Muscle of leg (tissue), 16 donors: ENCODE measurements at places on chromosomes 16 and 17.

- peak; percentile 70 for DNase-seq
These were observed 12.1 kb downstream of the CD300A start for GRCh38 chr17:74478420-74479100.

DNA sequence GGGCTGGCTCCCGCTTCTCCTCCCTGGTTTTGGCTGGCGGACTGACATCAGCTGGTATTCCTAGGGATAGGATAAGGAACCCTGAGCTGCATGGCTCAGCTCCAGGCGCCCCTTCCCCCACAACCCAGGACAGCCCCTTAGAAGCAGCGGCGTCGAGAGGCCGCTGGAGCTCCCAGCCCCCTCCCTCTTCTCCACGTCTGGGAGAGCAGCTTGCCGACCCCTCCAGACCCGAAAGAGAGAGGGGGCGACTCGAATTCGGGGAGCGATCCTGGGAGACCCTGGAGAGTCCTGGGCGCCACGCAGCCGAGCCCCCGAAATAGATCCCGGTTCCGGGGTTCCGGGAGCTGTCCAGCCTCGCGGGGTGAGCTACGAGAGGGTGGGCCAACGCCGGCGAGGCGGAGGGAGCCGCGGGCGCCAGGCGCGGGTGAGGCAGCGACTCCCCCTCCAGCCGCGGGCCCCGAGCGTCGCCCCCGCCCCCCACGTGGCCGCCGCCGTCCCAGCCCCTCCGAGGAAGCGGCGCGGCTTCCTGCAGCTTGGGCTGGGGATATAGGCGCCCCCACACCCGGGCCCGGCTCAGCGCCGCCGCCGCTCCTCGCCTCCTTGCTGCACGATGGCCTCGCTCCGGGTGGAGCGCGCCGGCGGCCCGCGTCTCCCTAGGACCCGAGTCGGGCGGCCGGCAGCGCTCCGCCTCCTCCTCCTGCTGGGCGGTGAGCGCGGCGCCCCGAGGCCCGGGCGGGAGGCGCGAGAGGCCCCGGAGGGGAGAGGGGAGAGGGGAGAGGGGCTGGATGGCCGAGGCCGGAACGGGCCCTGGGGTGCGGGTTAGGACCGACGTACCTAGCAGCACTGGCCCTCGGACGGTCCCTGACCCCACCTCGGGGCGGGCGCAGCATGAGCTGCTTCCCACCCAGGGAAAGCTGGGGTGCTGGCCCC, at the start of gene RAMP2:
TSS of gene RAMP2 (plus strand) at position 576 of the 930 bp plus-strand sequence. CDS start at position 611, 35 bp downstream.
- DNase-seq: peak; percentile 60

DNA sequence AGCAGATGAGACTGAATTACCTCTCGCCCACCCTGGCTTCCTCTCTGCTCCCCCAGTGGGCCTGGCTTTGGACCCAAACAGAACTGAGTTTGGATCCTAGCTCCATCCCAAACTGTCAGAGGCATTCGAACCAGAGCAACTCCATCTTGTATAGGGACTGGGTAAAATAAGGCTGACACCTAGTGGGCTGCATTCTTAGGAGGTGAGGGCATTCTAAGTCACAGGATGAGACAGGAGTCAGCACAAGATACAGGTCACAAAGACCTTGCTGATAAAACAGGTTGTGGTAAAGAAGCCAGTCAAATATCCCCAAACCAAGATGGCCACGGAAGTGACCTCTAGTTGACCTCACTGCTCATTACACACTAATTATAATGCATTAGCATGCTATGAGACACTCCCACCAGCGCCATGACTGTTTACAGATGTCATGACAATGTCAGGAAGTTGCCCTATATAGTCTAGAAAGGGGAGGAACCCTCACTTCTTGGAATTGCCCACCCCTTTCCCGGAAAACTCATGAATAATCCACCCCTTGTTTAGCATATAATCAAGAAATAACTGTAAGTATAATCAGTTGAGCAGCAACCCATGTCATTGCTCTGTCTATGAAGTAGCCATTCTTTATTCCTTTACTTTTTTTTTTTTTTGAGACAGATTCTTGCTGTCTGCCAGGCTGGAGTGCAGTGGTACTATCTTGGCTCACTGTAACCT, 44.4 kb downstream of the LYRM1 start:
- peak; percentile 12 for DNase-seq

DNA sequence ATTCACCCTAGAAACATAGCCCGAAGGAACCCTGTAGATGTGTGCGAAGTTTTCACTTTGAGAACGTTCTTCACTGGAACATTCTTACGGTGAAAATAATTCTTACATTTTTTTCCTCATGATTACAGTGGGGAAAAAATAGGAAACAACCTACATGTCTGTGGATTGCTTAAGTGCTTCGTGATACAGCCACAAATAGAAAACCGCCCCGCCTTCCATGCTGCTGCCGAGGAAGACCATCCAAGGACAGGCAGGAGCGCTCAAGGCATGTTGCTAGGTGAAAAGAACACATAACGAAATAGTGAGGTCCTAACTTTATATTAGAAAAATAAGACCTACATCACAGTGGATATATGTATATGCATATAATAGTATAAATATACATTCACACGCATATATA, 78.8 kb downstream of the BMERB1 start:
- no peak for DNase-seq
